ENCODE measurements at places on chromosomes 16 and 17.

- no peak for DNase-seq
Observed at GRCh38 chr16:86059253-86060171, 160.6 kb downstream of the IRF8 start.

GRCh38 chr17:48546137-48546923 is 1.4 kb upstream of the HOXB2 start:
- DNase-seq, result no peak

DNA sequence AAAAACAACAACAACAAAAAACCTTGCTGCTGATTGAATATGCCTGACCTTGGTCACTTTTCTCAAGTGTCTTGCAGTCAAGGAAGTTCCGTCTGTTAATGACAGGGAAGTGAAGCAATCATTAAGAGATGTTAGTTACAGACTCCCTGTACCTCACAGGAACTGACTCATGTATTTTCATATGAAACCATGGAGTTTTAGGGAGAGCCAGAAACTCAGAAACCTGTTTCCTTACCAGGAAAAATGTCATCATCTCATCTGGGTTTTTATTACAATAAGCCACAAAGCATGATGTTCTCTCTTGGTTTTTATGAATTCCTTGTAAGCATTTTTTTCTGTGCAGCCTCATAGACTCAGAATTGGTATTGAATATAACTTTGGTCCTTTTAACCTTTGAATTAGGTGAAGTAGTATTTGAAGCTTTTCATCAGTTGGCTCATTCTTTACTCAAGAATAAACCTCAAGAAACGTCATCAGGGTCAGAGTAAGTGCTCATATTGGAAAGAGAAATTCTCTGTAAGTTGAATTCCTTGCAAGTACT is 10.3 kb downstream of the LYRM1 start:
- peak; percentile 95 for DNase-seq

DNA sequence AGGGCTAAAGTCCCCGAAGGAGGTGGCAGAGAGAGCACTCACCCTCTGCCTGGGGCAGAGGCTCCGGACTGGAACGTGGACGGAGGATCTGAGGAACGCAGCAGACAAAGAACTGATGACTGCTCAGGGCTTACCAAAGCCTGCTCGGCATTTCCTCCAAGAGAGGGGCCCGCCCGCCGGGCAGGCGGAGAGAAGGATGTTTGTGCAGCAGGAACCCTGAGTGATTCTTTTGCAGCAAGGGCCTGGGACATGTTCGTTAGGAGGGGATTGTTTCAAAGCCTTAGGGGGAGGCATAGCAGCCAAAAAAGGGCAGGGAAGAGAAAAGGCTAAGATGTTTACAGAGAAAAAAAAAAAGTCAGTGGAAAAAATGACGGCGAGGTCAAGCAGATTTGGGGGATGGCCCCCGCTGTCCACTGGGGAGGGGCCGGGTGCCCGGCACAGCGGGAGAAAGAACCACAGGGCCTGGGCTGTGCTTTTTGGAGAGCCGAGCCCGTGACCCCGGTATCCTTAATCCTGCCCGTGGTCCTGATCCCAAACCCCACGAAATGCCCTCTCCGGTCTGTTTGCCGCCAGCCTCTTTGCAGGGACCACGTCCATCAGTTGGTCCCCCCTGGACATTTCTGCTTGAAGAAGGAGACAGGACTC is 129.3 kb downstream of the NTN1 start:
- DNase-seq, result peak; percentile 18

GRCh38 chr16:855471-855870 is 54.9 kb upstream of the GNG13 start:
- DNase-seq, result no peak

DNA sequence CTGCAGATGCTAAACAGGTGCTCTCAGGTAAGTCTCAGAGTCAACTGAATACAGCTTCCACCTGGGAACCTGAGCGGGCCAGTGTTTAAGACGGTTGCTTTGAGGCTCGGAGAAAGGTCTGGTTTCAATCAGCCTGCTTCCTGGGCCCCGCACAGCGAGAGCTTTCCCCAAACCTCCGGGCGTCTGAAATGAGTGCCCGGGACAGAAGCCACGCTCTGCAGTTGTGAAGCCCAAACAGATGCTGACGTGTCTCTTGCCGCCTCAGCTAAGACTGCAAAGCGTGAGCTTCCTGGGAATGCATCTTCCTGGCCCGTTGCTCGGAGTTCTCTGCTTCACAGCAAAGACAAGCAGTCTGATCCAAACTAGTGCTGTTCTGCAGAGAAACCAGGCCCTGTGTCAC is 36.7 kb downstream of the PLXDC1 start:
- DNase-seq, result no peak

DNA sequence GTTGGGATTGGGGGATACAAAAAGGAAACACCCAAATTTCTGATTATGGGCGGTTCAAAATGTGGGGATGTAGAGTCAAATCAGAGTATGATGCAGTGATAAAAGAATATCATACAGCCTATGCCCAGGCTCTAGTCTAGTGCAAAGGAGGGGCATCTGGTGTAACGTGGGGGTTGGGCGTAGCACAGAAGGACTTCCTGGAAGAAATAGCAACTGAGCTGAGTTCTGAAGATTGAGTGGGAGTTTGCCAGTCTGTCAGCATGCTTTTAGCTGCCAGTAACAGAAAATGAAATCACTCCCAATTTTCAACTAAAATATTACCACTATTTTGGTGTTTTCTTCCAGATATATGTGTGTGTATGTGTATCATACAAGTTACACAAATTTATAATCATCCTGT is 196.9 kb downstream of the SPECC1 start:
- peak; percentile 75 for DNase-seq

DNA sequence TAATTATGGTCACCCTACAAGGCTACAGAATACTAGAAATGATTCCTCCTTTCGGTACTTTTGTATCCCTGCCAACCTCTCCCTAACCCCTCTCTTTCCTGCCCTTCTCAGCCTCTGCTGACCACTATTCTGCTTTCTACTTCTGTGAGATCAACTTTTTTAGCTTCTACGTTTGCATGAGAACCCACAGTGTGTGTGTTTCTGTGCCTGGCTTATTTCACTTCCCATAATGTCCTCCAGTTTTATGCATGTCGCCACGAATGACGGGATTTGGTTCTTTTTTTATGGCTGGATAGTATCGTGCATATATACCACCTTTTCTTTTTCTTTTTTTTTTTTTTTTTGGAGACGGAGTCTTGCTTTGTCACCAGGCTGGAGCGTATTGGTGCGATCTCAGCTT is 92.1 kb downstream of the RAP1GAP2 start:
- no peak for DNase-seq

DNA sequence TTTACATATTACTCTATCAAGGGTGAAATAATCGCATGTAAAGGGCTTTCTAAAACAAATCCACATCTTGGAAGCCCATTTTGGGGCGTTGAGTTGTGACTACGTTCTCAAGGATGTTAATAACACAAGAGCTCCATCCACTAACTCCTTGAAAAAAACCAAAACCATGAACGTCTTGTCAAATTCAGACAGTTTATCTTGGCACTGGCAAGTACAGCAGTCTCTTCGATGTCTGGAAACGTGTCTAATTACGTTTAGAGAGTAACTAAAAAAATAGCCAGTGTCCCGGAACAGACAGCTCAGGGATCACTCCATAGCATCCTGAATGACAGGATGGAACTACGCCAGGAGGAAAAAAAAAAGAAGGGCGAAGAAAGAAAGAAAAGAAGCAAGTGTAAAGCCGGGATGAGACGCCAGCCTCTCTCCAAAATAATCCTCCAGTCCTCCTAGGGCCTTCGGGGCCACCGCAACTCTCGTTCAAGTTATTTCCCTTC is 954 bp downstream of the MYO1D start:
- no peak for DNase-seq

GRCh38 chr16:87644596-87644995 is 42.3 kb downstream of the JPH3 start:
- DNase-seq, result no peak

DNA sequence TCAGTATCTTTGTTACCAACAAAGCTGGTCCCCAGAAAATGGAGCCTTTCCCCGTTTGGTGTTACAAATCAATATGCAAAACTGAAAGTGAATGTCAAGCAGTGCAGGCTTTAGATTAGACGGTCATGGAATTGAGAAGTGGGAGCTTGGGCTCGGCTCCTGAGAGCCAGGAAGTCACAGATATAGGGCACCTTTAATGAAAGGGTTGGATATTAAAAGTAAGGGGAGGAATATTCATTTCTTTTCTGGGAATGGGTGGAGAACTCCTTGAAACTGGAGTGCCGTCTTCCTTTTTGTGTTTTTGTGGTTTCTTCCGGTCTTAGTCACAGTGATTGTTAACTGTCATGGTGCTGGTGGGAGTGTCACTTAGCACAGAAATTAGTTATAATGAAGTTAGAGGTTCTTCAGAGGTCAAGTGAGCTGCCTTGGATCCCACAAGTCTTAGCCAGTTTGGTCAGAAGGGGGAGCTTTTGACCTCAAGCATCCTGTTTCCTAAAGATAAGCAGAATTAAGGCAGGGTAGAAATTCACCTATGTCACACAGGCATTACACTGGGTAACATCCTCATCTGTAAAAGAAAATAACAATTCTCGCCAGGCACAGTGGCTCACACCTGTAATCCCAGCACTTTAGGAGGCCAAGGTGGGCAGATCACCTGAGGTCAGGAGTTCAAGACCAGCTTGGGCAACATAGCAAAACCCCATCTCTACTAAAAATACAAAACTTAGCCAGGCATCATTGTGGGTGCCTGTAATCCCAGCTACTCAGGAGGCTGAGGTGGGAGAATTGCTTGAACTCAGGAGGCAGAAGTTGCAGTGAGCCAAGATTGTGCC is 9.6 kb upstream of the EIF1 start:
- DNase-seq, result peak; percentile 80

- peak; percentile 32 for DNase-seq
Observed at GRCh38 chr16:89721546-89722391, 432 bp downstream of the ZNF276 start.

DNA sequence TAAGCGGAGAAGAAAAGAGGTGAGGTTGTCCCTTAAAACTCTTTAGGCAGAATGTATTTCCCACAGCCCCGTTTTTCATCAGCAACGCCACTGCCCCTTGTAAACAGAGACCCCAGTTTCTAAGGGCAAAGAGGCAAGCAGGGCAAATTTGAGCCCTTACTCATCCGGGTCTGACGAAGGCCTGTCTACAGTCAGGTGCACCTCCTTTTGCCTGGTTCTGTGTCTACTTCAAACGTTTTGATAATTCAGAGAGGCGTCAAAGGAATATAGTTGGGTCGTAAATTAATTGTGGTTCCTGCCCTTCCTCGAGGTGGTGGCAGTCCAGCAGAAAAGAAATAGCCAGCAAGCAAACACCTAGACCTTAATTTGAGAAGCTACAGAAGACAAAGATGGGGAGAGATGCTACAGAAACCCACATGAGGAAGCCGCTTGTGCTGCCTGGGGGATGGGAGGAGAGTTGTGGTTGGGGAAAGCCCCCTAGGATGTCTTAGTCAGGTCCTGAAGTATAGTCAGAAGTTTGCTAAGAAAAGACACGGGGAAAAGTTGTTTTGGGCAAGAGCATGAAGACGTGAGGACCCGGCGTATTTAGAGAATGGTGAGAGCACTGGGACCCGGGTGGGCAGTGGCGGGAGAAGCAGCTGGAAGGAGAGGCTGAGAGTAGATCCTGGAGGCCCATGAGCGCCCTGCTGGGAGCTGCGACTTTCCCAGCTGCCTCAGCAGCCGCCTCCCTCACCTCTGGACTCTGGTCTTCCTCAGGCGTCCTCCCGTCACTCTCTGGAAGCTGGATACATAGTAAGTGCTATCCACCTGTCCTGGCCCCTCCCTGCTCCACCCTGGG is 2.4 kb downstream of the FBRS start:
- peak; percentile 29 for DNase-seq

DNA sequence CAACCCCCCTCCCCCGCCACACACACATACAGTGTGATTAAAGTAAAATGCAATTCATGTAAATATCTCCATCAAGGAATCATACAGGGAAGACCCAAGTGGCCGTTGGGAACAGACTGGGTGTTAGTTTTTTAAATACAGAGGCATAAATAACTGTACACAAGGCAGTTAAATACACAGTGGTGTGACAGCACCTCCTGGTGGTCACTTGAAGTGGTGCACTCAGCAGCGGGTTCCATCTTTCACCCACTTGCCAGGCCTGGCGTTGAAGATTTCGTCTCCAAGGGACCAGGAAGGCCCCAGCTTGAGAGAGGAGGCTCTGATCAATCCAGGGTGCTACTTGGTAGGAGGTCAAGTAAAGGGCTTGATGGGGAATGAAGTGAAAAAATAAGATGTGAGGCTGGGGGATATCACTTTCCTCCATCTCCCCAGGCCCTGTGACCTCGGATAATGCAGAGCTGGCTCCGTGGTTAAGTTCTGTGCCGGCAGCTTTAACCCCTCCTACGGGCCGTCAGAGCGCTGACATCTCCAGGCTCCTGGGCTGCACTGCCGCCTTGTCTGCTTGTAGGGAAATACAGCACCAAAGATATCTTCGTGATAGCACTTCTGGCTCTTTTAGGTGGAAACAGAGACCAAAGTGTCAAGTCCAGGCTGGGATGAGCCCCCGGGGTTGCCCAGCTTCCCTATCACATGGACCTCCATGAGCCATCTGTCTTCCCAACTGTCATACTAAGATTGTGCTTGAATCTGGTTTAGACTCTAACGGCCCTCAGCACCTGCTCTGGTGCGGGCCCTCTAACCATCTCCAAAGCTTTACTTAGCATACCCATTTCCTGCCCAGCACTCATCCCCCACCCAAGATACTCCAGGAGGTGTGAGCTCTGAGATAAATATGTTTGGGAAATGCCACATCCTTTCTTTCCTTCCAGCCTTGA is 20.7 kb downstream of the LGALS9 start:
- DNase-seq, result peak; percentile 15

DNA sequence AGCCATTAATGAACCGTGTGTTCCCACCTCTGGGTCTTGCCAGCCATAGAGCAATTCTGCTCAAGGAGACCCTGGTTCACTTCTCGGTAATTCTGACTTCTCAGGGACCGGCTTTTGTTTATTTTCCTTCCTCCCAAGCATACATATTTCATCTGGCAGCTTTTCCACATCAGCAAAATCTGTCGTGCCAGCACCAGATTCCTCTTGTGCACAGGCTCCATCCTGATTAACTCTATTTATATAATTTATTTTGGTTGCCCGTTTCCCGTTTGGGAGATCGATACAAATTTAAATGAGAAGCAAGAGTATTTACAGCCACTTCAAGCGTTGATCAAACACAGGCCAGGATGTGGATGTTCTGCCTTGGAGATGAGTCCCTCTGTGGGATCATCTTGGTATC is 161.9 kb upstream of the XYLT1 start:
- no peak for DNase-seq

DNA sequence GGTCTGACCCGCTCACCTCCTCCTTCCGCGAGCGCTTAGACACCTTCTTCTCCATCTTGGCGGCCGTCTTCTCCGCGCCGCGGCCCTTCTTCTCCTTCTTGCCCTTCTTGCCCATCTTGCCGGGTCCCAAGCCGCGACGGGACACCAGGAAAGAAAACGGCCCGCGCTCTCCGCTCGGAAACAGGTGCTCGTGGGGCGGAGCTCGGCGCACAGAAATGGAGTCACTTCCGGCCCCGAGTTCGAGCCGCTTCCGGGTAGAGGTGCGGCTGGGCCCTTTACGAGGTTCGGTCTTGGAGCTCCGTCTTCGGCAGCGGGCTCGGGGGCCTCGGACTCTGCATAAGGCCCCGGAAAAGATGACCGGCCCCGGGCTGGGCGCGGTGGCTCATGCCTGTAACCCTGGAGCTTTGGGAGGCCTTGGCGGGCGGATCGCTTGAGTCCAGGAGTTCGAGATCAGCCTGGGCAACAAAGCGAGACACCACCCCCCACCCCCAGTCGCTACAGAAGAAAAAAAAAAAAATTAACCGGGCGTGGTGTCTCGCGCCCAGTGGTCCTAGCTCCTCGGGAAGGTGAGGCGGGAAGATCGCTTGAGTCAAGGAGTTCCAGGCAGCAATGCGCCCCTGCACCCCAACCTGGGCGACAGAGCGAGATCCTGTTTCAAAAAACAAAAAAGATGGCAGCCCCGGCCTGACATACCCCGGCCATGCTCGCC is at the start of gene KLHDC4:
Gene KLHDC4, minus strand, starts transcription at position 211 of the 709 bp plus-strand sequence. Its CDS starts 96 bp downstream, at position 115.
- DNase-seq, result peak; percentile 76

- DNase-seq, result no peak
Observed at GRCh38 chr16:27152801-27153200, 50.5 kb upstream of the KDM8 start.

Data from bronchial epithelial cell (primary cell).